ENCODE measurements at places on chromosomes 4 and X. TPM values are rescaled to one million over a fixed set of nuclear protein-coding genes. Genes with fewer than 3 reads are reported as not detected.

The XPNPEP2 gene
- polyA plus RNA-seq, result 0.27 TPM

The PARM1 gene
- 2.0 TPM for polyA plus RNA-seq

- DNase-seq, result peak; percentile 57
Observed at GRCh38 chr4:140884431-140885058, 128.4 kb upstream of the TBC1D9 start.

DNA sequence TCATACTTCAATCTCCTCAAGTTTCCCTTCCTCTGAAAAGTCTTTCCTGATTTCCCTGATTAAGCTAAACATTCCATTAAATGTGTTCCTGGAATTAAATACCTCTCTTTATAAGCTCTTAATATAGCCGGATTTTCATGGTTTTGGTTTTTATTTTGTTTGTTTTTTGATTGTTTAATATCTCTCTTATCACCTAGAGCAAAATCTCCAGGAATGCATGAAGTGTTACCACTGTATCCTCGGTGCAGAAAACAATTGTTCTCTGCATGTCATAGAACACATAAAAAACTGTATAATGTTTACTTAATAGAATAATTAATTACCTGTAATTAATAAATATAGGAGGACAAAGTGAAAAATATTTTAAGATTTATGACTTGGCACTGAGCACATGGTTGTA, 86.2 kb downstream of the PCDH18 start:
- DNase-seq, result no peak

DNA sequence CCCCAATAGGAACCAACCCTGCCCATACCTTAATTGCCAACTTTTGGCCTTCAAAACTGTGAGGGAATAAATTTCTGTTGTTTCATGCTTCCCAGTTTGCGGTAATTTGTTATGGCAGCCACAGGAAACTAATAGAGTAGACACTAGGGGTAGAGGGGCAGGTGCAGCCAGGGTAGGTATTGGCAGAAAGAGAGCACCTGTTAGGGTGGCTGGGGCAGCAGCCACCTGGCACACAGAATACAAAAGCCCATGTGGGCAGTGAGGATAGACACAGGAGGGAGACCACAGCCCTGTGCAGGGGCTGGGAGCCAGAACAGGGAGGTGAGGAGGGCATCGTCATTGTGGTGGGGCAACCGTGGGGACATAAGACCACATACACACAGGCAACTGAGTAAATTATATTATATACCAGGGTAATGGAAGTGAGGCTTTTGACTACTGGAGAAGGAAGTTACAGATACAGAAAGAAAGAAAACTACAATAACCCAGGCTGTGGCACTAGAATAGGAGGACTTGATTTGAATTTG, 28.2 kb downstream of the IRF2 start:
- no peak for DNase-seq

DNA sequence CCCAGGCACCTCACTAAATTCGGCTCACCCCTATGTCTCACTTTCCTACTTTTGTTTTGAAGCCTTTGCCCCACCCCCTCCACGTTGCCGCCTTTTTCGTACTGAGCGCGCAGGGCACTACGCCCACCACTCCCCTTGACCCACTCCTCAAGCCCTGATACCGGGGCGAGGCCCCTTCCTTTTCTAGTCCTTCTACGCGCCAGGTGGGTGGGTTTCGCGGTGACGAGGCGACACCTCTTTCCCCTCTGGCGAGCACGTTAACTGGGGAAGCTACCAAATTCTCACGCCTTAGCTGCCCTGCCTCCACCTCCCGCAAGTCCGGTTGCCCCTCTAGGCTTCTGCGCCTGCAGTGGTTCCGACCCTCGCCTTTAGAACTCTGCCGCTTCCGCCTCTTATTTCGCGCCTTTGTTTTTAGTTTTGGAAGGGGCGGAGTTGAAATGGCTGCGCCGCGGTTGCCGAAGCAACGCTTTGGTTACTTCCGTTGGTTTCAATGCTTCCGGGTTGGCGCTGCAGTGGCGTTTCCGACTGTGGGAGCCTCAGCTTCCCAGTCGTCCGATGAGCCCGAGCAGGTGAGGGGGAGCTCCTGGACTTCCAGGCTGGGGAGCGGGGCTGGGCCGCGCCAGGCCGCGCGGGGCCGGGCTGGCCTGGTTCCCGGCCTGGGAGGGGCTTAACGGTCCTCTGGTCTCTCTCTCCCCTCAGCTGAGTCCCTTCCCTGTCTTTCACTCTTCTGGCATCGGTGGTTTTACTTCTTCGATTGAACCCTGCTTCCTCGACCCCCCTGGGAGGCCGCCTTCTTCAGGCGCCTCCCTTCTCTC, at the start of gene SLC25A14:
Gene SLC25A14 (plus strand): TSS at position 512 of the 815 bp plus-strand sequence. CDS start 360 bp downstream, outside the sequence.
- DNase-seq, result peak; percentile 65

- DNase-seq, result no peak
Observed at GRCh38 chr4:78291277-78291676, 234.2 kb downstream of the FRAS1 start.

DNA sequence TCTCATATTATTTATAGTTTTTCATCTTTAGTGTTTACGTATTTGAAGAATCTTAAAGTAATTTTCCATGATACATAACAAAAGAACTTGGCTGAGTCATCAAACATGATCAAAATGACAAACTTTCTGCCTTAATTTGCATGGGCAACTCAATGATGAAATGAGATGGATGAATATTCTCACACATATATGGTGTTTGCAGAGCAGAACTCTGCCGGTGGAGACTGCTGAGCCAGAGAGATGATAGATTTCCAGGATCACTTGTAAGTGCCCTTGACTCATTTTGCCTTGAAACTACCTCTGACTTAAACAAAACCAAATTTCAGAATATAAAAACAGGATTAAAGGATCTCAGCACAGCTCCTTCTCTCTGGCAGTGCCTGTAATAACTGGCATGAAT, 38.2 kb downstream of the TRPC3 start:
- no peak for DNase-seq

GRCh38 chr4:182143822-182144625, 99.2 kb upstream of the TENM3 start:
- peak; percentile 81 for DNase-seq

DNA sequence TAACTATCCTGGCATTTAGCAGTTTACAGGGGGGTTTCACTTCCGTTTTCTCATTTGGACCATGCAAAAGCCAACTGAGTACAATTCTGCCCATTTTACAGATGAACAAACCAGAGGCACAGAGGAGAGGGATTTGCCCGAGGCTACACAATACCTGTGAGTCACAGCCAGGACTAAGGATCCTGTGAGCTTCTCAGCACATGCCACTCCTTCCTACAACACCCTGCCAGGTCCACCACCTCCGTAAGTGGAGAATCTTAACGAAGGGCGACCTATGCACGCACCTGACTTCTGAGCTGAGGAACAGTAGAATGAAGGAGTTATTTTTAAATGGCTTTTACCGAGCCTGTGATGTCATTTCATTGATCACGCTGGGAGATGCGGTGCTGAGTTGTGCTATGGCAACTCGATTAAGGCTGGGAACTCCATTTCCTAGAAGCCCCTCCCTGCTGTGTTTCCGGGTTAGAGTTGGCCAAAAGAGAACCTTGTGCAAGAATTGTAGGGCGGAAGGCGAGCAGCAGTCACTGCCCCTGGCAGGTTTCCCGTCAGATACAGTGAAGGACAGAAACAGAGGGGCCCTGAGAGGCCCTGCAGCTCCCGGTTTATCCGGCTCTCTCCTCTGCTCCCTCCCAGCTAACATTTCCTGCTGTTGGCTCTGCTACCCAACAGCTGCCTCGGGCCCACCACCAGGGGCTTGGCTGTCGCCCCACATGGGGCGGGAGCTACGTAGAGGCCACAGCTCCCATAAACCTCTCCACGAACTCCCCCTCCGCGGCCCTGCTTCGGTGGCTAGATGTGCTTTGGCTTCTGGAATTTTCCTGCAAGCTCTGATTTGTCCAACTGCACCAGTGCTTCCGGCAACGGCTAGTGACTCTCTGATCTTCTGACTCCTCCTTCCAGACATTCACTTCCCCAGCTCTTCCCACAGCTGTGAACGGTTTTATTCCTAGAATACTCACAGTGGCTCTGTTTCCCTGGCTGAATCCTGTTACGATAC, 75.1 kb upstream of the USP9X start:
- DNase-seq, result peak; percentile 52

- DNase-seq, result no peak
Observed at GRCh38 chr4:53281438-53281837, 84.4 kb downstream of the SCFD2 start.

Measured in H1 (cell line).